ENCODE measurements at places on chromosomes 13 and 19.
A peak's percentile ranks its signal among the peaks of the same experiment; 100 is the strongest.

GRCh38 chr13:99435116-99435515 is 66.2 kb upstream of the TM9SF2 start:
- DNase-seq: no peak

- DNase-seq: no peak
These were observed 205.1 kb downstream of the LHFPL6 start for GRCh38 chr13:39397896-39398265.

DNA sequence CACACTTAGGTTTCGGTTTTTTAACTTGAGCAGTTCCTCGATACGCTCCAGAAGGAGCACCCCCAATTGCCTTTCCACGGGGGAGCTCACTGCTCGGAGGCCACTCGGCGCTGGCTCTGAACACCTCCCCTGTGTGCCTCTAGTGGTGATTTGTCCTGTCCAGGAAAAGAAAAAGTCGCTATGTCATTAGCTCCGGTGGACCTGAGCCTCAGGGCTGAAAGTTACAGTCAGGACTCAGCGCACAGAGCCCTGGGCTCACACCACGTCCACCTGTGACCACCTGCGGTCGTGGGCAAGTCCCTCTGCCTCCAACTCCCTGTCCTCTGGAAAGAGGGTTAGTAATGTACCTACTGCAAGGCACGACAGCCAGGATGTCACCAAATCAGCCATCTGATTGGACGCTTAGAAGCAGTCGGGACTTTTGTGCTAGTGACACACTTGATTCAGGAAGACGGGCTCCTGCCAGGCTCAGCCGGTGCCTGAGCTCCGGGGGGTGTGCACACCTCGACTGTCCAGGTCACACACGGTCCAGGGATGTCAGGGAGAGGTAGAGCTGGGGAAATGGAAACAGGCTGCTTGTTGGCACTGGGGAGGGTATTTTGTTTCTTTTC is 3.9 kb upstream of the TMPRSS9 start:
- no peak for DNase-seq

DNA sequence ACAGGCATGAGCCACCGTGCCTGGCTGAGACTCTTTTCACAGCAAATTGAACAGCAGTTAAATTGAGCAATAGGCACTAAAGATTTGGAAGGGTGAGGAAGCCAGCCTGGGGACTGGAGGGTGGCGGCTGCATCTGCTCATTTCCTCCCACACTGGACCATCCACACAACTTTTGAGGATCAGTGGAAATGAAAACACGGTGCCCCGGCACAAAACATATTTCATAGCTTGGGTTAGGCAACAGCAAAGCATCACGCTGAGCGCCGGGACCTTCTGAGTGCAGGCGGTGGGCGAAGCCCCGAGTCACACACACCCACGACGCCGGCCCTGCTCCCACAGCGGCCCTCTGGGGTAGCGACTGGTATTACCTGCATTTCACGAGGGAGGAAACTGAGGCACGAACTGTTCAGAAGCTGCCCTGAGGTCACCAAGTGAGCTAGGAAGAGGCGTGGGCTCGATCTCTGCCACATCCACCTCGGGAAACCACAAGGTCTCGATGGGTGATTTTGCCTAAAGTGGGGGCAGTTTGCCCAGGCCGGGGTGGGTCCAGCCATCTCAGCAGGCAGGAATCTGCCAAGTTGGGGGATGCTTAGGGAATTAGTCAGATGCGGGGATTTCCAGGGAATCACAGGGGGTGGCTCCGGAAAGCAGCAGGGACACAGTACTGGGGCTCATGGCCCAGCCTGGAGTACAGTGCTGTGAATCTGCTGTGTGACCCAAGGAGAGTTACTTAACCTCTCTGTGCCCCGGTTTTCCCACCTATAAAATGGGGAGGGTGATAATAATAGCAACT is 3.5 kb upstream of the SBNO2 start:
- no peak for DNase-seq

DNA sequence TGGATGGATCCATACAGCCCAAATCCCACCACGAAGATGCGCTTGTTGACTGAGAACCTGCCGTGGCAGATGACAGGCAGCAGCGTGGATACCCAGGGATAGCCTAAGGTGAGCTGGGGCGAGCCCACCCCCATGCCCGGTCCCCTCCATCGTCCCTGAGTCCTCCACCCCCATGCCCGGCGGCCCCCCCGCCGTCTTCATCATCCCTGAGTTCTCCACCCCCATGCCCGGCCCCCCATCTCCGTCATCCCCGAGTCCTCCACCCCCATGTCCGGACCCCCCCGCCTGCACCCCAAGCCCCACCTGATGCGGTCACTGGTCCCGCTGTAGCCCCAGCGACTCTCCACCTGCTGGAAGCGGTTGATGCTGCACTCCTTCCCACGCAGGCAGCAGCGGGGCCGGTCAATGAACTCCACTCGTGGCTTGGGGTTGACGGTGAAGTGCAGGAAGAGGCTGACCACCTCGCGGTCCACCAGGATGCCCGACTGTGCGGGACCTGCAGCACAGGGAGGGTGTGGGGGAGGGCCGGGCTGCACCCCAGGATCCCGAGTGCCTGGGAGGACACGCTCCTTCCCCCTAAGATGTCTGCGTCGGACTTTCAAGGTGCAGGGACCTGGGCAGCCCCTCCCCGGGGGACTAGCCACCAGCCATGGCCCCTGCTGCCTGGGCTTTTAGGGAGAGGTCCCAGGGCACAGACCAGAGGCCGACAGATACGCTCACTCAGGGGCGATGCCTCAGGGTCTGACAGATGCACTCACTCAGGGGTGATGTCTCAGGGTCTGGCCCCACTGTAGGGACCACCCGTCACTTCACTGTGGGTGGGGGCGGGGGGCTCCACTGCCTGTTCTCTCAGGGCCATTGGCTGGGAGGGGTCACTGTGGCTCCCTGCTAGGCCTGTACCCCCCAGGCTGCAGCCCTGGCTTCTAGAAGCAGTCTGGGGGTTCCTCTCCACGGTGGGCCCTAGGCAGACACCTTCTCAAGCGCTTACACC is 28.0 kb downstream of the BTBD2 start:
- no peak for DNase-seq

DNA sequence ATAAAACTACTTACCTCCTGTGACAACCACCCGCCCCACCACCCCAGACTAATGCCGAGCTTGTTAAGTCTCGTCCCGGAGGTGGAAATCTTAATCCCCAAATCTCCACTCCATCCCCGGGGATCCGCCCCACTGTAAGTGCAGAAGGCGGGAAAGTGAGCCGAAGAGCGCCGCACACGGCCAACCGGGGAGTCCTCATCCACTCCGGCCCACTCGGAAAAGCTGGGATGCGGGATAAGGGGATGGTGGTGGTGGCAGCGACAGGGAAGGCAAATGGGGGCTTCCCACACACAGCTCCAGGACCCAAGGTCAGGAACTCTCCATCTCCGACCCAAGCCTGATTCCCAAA is 621 bp downstream of the FBL start:
- no peak for DNase-seq

- DNase-seq: no peak
These were observed 30.9 kb downstream of the RNASEH2B start for GRCh38 chr13:50940509-50940908.

- DNase-seq: peak; percentile 11
These were observed 13.9 kb upstream of the CACNG6 start for GRCh38 chr19:53977429-53977990.

- DNase-seq: no peak
These were observed 17.3 kb upstream of the OXGR1 start for GRCh38 chr13:97011446-97012131.

DNA sequence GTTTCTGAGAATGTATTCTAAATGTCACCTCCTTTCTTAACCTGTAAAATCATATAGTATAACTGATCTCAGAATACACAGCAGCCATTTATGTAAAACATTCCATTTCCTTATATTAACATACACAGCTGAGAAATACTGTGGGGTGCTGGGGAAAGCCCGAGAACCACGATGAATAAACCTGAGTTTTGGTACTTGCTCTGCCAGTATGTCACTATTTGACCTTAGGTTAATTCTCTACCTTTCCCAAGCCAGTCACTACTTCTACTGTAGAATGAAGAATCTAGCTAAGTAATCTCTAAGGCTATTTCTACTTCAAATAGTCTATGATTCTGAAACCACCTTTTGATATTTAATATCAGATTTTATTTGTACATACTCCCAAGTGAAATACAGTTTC is 173.7 kb downstream of the TBC1D4 start:
- no peak for DNase-seq

DNA sequence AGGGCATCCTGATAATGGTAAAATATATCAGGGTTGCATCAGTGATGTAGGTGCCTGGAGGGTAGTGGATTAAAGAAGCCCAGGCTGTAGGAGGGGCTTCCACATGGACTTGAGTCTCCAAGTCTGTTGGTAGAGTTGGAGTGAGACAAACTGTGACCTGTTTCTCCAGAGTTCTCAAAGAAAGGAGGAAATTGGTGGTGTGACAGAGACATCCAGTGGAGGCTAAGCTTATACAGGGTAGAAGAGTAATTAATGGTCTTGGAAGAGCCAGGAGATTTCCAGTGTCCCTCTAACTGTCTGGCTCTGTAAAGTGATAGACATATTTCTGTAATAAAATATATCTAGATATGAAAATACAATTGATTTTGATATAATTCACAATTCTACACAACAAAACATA is 61.1 kb downstream of the GPC5 start:
- DNase-seq: no peak

DNA sequence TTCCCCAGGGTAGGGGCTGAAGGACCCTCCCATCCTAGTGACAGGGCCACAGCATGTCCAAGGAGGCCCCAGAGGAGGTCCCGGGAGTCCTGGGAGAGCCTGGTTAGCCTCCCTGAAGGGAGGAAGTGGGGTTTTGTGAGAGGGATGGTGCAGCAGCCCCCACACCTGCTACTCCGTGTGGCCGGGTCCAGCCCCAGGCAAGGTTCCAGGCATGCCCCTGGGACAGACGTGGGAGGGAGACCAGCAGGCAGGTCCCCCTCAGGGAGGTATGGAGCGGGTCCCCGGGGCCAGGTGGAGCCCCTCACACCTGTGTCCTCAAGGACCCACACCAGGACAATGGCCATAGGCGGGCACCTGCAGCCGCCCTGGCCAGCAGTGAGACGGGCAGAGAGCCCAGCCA is 1.9 kb upstream of the F7 start:
- DNase-seq: no peak

GRCh38 chr13:110047496-110047895 is 259.5 kb downstream of the COL4A1 start:
- peak; percentile 98 for DNase-seq

DNA sequence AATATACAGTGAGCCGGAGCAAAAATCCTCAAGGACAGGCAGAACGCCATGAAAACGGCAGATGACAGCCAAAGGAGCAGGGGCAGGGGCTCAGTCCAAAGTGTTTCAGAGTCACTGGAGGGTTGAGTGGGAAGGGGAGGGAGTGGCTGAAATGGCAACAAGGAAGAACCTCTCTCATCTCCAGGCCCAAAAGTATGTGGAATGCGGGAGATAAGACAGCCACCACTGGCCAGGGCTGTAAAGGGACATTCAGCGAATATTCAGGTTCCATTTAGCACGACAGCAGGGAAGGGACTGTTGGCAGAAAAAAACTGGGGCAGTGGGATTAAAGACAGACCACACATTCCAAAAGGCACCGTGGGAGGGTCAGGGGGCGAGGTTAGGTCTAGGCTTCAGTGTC is 48.4 kb downstream of the USPL1 start:
- DNase-seq: no peak

DNA sequence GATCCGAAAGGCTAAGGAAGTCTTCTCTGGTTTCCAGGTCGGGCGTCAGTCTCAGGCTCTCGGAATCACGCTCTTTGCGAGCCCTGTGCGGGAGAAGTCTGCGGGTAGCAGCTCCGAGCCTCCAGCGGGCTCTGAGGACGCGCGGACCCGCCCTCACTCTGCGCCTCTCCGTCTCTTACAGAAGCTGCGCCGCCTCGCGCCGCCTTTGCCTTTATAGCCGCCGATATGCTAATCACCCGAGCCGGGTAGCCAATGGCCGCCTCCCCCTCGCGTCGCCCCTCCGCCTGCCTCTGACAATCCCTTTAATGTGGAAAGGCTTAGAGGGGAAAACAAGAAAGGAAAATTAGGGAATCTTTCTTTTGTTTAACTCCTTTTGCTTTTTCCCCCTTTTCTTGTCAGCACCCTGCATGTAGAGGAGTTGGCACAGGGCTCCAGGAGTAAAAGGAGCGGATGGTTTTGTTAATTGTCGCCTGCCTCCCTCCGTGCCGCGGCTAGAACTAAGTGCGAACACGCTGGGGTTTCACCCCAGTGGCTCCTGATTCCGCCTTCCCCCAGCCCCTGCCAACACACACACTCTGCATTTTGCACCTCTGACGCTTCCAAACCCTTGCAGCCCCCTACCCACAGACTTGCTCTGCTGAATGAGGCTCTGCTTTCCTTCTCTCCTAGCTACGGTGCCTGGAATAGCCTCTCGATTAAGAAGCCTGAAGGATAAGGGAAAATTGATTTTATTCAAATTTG is at the start of gene PCDH8:
TSS of gene PCDH8 (minus strand) at position 186 of the 741 bp plus-strand sequence. CDS start 204 bp downstream, outside the sequence.
- peak; percentile 52 for DNase-seq

- DNase-seq: peak; percentile 57
These were observed 40.3 kb downstream of the ANKRD10 start for GRCh38 chr13:110874508-110874960.

- no peak for DNase-seq
These were observed 48.4 kb downstream of the SMIM24 start for GRCh38 chr19:3431760-3432397.

DNA sequence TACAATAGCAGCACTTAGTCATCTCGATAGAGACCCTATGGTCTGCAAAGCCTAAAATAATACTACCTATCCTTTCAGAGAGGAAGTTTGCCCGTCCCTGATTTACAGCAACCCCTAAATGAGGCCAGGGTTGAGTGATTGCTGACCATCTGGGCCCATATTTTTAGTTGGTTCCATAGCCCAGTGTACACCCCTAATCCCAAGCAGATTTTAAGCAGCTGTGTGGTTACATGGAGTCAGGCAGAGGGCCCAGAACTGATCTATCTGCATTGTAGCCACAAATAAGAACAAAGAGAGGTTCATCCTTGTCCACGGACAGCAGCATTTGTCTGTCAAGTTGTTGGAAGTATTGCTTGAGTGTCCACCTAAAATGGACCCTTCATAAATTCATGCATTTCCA is 148.2 kb downstream of the DCT start:
- DNase-seq: no peak

DNA sequence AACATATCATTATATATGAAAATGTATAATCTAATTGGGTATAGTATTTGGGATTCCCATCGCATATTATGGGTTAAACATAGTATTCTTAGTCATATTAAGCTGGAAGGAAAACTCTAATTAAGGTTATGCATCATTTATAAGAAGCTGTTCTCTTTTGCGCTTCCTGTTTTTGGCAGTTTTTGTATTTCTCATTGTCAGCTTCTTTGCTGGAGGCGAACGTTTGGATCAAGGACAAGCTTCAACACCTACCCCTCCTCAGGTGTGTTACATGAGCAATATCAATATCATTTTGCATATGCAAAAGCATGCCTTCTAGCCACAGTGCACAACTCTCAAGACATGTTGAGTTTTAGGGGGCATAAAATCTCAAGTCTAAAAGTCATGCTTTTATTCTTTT is 439.8 kb downstream of the TDRD3 start:
- DNase-seq: no peak

All from NCI-H187 treated with DMSO at 0.1 percent for 48 hours (cell line).